ENCODE measurements at places on chromosomes 7 and 10.

- DNase-seq = no peak
Measured at GRCh38 chr10:120483006-120483405, 26.0 kb downstream of the PLPP4 start.

DNA sequence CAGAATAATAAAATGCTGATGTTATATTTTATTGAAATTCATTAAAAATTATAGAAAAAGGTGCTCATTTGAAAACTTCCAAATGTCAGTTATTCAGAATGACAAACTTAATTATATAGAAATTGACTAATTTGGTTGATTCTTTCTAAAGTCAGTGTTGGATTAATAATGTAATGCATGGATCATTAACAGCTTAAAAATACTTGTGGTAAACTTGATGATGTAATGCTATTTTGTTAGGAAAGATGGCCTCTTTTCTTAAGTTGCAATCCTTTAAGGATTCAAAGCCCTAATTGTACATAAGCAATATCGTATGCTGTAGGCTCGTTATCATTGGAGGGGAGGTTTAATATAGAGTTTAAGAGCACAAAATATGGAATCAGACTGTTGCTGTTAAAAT lies 141.2 kb downstream of the ZEB1 start:
- no peak for DNase-seq

GRCh38 chr10:18681971-18682411 lies 22.8 kb downstream of the ARL5B start:
- no peak for DNase-seq

DNA sequence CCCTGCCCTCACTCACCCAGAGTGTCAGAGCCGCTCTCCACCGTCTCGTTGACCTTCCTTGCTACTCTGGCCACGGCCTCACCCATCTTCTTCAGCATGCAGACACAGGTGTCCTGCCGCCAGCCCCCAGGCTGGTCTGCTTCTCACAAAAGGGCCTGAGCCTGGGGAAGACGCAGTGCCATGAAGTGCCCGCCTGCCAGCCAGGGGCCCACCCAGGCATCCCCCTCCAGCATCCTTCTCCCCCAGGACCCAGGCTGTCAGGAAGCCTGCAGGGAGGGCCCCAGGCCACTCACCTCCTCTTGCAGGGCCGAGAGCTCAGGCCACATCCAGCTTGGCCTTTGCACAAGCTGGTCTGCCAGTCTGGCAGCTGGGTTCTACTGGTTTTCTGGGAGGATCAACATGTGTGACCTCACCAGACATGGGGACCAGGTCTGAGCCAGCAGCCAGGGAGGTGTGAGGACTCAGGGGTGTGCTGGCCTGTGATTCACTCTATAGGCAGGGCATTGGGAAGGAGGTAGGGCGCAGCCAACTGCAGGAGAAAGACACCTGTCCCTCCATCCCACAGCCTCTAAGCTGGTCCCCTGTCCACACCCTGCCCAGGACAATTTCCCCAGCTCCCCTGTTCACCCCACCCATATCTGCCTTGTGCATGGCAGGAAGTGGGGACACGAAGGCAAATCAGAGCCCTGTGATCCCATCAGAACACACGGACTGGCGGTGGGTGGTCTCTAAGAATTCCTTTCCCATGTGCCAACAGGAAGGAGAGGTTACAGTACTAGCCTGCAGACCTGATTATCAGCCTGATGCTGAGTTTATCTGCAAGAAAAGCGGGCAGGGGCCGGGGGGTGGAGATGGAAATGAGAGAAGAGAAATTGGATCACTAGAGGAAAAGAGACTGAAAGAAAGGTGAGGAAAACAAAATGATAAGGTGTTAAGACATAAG lies 5.7 kb downstream of the LRRC20 start:
- DNase-seq = no peak

DNA sequence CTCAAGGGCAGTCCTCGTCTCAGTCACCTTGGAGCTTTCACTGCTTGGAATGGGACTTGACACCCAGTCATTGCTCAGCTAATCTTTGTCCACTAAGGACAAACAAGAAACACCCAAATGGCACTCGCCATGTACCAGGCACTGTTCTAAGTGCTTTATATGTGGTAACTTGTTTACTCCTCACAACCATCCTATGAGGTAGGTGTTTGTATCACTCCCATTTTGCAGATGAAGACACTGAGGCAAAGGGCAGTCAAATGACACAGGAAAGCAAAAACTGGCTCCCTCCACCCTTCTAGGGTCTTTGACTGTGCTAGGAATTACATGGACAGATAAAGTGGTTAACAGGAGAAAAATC lies 24.7 kb downstream of the DNAJB12 start:
- DNase-seq = no peak

DNA sequence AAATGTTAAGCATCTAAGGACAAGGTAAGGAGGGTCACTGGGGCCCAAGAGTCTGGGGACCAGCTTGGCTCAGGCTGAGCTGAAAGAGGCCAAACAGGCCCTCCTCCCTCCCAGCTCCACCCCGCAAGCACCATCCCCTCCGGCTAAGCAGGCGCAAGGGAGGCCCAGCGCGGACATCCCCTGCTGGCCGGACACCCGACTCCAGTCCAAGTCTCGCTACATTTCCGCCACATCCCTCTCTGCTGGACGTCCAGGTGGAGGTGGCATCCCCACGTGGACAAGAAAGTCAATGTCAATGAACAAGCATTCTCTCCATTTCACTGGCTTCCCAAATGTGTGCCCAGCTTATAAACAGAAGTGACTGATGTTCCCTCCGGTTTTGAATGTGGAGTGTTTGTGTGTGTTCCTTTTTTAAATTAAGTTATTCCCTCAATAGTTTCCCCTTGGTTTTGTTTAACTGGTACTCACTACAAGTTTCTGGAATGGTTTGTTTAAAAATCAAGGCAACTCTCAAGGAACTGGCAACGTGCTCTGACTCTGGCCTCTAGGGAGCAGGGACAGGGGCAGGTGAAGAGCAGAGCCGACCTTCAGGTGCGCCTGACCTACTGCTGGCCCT lies 35.4 kb downstream of the PSAP start:
- DNase-seq = no peak

DNA sequence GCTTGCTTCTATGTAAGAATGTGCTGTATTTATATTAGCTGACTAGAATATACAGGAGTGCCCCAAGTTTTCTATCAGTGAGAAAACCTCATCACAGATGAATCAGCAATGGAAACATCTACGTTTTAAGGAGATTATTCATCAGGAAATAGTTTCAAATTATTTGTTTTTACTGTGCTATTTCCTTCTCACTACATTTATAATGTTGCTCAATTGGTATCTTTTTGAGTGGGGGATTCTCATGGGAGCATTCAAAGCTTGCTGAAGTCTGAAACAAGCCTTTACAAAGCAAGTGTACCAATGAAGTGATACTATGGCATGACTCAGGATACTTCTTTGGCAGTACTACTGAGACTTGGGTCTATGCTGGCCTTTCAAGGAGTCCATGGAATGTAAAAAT lies 191.1 kb upstream of the SLC26A5 start:
- no peak for DNase-seq

DNA sequence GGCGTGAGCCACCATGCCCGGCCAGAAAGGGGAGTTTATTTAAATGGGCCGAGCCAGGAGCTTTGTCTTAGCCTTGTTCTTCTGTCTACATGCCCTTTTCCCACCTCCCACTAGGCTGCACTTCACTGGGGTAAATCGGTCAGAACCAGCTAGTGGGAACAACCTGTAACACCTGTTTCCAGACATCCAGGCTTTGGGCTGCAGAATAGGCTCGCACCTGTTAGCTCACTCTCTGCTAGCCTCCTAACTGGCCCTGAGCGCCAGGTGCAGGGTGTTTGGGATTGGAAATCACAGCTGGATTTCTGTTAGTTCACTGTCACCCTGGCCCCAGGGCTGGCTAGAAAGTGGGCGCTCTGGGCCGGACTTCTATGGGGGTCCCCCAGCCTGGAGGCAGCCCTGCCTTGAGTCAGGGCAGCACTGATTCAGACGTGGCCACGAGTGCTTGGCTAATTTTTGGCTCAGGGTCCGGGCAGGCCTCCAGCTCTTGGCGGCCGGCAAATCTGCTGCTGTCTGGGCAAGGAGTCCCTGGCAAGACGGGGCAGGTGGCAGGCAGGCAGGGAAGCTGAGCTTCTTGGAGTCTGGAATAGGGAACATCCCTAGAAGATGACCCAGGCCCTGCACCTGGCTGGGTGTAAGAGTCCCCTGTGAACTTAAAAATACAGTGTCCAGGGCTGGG lies 48.6 kb downstream of the GTF2IRD1 start:
- DNase-seq = no peak

- no peak for DNase-seq
Measured at GRCh38 chr10:103197174-103197573, 4.1 kb upstream of the NT5C2 start.

DNA sequence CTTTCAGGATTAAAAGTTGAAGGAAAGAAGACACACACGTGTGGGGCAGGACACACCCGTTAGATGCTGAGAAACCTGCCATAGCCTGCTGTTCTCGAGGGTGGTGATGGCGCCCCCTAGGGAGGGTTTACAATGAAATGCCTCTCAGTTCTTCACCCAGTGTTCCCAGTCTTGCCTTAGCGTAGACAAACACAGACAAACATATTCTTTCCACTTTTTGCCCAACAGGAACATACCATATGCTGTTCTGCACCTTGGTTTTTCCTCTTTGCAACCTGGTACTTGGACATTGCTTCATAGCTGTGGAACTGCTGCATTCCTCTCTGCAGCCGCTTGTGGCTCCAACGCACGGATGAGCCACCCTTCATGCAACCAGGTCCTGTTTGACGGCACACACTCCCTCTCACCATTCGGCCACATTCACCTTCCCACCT lies 23.3 kb upstream of the HSPA12A start:
- DNase-seq = no peak

DNA sequence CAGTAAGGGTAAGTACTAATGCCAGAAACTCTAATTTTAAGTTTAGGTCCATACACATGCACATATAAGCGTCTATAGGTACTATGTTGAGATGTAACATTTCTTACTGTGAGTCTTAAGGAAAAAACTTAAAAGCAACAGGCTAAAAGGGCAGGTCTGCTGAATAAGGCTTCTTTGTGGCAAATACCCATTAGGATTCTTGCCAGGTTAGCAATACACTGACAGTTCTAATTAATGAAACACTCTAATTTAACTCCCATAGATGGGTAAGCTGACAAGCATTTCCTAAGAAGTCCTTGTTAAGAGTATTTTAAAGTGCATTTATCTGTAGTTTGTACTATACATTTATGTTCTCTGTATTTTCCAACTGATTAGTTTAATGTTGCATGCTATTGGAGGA lies 14.0 kb downstream of the SCRN1 start:
- no peak for DNase-seq

GRCh38 chr10:128708182-128708581 lies 582.0 kb upstream of the MKI67 start:
- DNase-seq = no peak

- no peak for DNase-seq
Measured at GRCh38 chr7:152121432-152121831, 96.0 kb downstream of the GALNT11 start.

DNA sequence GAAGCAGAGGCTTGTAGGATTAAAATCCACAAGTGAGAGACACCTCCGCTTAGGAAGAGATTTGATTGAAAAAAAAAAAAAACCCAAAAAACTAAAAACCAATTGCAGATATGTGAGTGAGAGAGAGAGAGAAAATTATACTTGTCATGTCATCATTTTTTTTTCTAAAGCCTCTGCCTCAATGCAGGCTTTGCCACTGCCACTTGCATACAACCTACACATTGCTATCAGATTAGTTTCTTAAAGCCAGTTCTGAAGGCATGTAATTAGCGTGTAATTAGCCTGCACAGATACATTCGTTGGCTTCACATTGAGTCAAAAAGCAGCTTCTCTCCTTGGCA lies 86.1 kb upstream of the MTPN start:
- no peak for DNase-seq

GRCh38 chr7:53218730-53219504 lies 183.5 kb downstream of the POM121L12 start:
- DNase-seq = no peak

DNA sequence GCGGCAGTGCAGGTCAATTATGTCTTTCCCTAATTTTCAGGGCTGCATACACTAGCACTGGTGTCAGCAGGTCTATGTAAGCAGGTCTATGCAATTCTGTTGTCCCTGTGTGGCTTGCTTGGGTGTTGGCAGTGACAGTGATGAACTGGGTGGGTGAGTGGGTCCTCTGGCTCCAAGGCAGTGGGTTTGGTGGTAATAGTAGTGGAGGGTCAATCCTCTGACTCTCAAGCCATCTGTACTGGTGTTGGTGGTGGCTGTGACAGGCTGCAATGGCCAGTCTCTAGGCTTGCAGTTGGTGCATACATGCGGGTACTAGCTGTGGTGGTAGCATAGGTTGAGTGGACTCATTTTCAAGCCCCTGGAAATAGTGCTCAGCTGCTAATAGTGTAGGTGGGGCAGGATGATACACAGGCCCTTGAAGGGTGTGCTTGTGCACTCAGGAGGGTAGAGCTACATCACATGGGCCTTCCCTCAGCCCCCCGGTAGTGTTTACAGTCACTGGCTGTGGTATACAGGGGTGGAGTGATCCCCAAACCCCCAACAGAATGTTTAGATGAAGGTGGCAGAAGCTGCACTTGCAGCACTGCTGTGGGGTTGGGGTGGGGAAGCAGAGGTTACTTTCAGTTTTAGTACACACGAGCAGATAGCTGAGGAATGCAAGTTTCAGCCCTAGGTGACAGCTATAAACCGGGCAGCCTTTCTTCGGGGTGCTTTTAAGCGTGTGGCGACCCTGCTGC lies 331.3 kb downstream of the PCDH15 start:
- no peak for DNase-seq

GRCh38 chr7:153509768-153510167 lies 542.4 kb upstream of the DPP6 start:
- no peak for DNase-seq

GRCh38 chr7:111113263-111114017 lies 22.5 kb downstream of the LRRN3 start:
- no peak for DNase-seq

DNA sequence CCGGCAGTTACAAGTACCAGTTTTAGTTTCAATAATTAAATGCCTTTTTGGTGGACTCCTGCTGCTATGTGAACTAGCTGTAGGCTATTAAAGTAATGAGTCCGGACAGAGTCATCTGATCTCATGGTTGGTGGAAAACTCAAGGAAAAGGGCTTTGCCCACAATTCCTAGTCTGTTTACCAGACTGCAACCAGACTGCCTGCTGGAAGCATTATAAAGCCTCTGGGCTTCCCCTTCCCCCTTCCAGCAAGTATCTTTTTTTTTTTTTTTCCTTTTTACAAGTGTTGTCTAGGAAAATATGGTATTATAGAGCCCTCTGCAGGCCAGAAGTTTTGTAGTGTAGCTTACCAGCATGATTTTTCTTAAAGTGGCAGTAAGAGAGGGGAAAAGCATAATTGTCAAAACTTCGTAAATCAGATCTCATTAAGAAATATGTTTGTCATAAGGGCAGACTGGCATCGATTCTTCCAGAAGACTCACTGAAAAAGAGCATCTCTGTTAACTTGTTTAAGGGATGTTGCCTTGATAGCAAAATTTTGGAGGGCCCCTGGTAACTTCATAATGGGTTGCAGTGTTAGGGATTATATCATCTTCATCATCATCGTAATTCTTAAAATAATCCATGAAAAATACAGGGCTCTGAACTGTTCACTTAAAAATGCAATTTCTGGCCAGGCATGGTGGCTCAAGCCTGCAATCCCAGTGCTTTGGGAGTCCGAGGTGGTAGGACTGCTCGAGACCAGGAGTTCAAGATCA lies 181.3 kb downstream of the TAX1BP1 start:
- no peak for DNase-seq

Data from cortex of kidney (tissue), 1 donor.